ENCODE measurements at places on chromosomes 4 and X. TPM values are rescaled to one million over a fixed set of nuclear protein-coding genes. Genes with fewer than 3 reads are reported as not detected.

The MMGT1 gene
- 24.0 TPM for total RNA-seq

The HELQ gene
- total RNA-seq = 8.8 TPM

The HSFX2 gene
- 0.79 TPM for total RNA-seq

The PTTG2 gene
- total RNA-seq = 3.6 TPM

The FREM3 gene
- 0.04 TPM for total RNA-seq

DNA sequence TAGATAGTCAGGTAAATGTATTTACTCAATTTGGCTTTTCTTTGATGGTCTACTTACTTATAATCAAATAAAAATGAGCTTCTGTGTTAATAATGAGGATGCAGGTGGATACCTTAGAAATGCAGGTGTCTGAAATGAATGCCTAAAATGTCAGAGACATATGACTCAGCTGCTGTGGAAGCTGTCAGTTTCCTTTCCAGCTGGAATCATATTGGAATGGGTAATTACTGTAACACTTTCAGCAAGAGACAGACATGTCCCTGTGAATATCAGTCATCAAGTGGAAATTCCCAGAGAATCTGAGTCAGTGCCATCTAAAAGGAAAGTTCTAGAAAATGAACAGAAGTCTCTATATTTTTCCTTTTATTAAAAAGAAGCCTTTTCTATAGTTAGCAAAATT is 783.0 kb upstream of the AADAT start:
- DNase-seq = no peak

GRCh38 chr4:108881190-108881589 is 118.3 kb upstream of the ETNPPL start:
- no peak for DNase-seq

DNA sequence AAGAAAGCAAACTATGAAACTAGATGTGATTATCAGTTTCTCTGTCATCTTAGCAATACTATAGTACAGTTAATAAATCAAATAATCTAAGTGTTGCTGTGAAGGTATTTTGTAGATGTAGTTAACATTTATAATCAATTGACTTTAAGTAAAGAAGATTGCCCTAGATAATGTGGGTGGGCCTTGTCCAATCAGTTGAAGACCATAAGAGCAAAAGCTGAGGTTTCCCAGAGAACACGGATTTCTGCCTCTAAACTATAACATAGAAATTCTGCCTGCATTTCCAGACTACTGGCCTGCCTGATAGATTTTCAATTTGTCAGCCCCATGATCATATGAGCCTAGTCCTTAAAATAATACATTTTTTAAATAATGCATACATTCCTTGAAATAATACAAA is 222.9 kb downstream of the PCDH18 start:
- no peak for DNase-seq

DNA sequence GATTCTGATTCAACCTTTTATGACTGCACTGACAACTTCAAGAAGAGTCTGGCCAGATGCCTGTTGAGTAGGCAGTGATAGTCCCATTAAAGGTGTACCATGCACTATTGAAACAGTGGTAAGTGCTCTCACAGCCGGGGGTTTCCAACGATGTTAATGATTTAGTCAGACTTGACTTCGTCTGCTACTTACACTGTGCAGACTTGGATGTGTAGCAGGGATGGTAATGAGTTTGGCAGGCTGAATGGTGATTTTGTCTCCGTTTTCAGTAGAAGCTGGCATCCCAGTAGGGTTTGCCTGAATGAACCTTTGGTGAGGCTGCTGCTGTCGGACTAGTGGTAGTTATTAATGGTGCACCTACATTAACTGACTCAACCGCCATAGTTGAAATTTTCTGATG is 52.0 kb upstream of the TMSB15B start:
- no peak for DNase-seq

DNA sequence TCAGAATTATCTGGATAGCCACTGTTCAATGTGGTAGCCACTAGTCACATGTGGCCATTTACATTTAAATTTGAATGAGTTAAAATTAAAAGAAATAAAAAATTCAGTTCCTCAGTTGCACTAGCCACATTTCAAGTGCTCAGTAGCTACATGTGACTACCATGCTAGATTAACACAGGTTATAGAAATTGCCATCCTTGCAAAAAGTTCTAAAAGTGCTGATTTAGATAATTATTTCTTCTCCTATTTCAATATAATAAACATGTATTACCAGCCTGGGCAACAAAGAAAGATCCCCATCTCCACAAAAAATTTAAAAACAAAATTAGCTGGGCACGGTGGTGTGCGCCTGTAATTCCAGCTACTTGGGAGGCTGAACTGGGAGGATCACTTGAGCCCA is 11.7 kb upstream of the STAG2 start:
- DNase-seq = no peak

Measured in right atrium auricular region (tissue), 2 donors.